ENCODE measurements at places on chromosomes 2 and 18.

GRCh38 chr18:732371-732770 lies 19.9 kb upstream of the ENOSF1 start:
- no peak for DNase-seq
- no peak overlapping the region for H3K27ac ChIP-seq
- H3K4me3 ChIP-seq, result no peak overlapping the region
- peaks cover 20% of the 10 kb centered on the region for H3K36me3 ChIP-seq

- H3K4me1 ChIP-seq, result peaks cover 14% of the 10 kb centered on the region
- H3K36me3 ChIP-seq, result no peaks in the 10 kb centered on the region
- H3K4me3 ChIP-seq, result no peak overlapping the region
- no peak for DNase-seq
- no peaks in the 10 kb centered on the region for H3K27me3 ChIP-seq
- H3K27ac ChIP-seq, result no peak overlapping the region
Observed at GRCh38 chr2:11500702-11501303, 33.0 kb upstream of the GREB1 start.

DNA sequence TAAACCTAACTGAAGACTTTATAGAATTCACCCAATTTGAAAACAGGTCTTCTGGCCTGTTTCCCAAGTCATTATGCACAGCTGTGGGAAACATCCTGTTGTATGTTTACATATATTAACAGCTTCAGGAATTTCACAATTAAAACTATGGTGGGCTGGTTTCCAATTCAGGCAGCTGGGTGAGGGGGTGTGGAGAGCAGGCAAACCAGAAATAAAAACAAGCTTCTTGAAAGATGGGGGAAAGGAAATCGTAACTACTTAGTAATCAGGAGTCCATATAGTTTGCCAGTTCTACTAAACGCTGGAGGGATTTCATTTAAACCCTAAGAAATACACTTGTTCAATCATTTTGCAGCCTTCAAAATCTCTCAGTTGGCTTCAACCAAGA lies 22.8 kb downstream of the ATP8B1 start:
- H3K36me3 ChIP-seq, result no peaks in the 10 kb centered on the region
- no peak overlapping the region for H3K4me3 ChIP-seq
- no peaks in the 10 kb centered on the region for H3K4me1 ChIP-seq
- H3K27me3 ChIP-seq, result no peaks in the 10 kb centered on the region
- DNase-seq, result no peak

- no peak overlapping the region for H3K27ac ChIP-seq
- DNase-seq, result no peak
- peaks cover 3% of the 10 kb centered on the region for H3K4me1 ChIP-seq
Observed at GRCh38 chr18:48176909-48177308, 232.3 kb downstream of the ZBTB7C start.

- no peaks in the 10 kb centered on the region for H3K36me3 ChIP-seq
- no peak overlapping the region for H3K27ac ChIP-seq
- DNase-seq, result no peak
- H3K4me3 ChIP-seq, result no peak overlapping the region
Observed at GRCh38 chr18:76102156-76102555, 392.9 kb downstream of the ZNF516 start.

DNA sequence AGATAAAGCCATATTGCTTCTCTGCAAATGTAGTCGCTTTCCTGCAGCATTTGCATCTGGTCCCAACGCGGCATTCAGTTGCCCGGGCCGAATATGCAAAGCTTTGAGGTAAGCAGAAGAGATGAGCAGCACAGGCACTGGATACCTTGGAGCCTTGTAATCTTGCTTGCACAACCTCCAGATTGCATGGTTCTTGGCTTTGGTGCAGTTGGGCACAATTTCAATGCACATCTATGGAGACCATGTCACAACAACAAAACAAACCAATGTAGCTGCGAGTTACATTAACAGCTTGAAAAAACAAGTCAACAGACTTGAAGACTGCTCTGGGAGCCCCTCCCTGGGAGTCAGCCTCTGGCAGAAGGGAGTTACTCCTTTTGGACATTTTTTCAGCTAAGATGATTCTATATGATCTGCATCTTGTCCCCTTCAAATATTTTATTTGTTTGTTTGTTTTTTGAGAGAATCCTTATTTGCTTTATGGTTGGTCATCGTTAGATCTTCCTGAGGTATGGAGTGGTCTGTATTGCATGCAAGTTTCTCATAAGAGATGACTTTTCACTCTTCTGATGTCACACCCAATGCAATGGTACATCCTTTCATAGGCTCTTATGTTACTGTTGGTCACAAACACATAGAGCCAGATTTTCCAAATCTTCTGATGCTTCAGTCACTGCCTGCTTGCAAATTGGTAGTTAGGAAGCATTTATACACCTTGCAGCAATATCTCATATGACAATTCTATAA lies 113.5 kb downstream of the EFEMP1 start:
- no peak overlapping the region for H3K27ac ChIP-seq
- H3K27me3 ChIP-seq, result no peaks in the 10 kb centered on the region
- DNase-seq, result no peak
- no peaks in the 10 kb centered on the region for H3K36me3 ChIP-seq
- no peak overlapping the region for H3K4me3 ChIP-seq
- H3K4me1 ChIP-seq, result no peaks in the 10 kb centered on the region

Data from spinal cord (tissue), 10 donors.